ENCODE measurements at places on chromosomes 11 and 22.

DNA sequence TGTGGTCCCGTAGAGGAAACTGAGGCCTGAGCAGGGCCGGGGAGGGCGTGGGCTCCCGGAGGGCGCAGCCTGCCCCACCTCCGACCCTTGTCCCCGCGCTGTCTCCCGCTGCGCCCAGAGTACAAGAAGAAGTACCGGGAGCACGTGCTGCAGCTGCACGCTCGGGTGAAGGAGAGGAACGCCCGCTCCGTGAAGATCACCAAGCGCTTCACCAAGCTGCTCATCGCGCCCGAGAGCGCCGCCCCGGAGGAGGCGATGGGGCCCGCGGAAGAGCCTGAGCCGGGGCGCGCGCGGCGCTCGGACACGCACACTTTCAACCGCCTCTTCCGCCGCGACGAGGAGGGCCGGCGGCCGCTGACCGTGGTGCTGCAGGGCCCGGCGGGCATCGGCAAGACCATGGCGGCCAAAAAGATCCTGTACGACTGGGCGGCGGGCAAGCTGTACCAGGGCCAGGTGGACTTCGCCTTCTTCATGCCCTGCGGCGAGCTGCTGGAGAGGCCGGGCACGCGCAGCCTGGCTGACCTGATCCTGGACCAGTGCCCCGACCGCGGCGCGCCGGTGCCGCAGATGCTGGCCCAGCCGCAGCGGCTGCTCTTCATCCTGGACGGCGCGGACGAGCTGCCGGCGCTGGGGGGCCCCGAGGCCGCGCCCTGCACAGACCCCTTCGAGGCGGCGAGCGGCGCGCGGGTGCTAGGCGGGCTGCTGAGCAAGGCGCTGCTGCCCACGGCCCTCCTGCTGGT lies 1.9 kb downstream of the NLRP6 start:
- DNase-seq, result no peak

DNA sequence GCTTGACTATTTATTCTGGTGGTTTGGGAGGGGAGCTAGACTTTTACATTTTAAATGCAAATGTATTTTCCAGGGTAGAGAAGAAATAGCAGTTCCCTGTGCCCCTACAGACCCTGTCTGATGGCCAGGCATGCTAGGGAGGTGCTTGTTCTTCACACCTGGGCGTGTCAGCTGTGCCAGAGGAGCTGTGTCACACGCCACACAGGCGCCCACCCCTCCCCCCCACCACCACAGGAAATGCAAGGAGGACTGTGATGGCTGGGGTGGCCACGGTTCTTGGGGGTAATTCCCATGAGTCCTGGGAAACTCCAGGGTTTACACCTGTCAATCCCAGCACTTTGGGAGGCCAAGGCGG lies 82.2 kb downstream of the FLI1 start:
- no peak for DNase-seq

- peak; percentile 22 for DNase-seq
Observed at GRCh38 chr22:40797427-40797826, 21.7 kb downstream of the SLC25A17 start.

DNA sequence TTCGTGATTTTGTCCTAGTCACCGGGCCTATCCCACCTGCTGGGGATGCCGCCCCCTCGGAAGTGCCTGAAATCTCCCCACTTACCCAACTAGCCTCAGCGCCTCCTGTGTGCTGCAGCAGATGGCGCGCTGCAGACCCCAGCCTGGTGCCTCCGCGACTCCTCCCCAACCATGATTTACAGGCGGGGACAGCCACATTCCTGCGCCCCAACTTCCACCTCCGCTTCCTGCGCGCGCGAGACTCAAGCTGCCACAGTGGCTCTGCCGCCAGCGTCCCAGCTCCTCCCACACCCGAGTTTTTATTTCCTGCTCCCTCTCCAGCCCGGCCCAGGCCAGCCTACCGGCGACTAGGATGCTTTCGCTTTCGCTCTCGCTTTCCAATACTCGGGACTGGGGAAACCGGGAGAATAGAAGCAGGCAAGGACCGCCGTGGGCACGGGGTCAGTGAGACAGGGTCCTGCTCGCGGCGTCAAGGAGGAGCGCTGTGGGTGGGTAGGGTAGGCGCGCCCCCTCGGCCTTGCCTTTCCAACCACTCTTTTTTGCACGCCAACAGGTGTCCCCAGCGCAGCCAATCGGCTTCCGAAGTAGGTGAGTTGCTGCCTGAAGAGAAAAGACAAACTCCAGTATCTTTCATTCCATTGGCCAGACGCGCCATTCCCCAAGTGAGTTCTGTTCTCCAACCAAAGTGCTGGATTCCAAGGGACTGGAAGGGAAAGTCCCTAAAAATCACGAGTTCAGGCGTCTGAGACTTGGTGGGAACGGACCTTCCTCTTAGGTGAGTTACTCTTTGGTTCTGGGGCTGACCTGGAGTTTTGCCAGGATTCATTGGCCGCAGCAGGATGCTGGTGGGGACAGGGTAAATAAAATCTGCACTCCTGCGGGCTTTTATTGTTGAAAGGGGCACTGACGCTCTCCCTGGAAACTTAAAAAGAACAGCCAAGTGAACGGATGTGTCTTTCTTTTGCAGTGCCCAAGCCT lies at the start of gene FAM111A:
Gene FAM111A, plus strand, starts transcription at position 327 of the 978 bp plus-strand sequence. CDS start 6,017 bp downstream, outside the sequence.
- DNase-seq, result peak; percentile 87

Data from LHCN-M2 (cell line).